ENCODE measurements at places on chromosomes 13 and 19. TPM values are rescaled to one million over a fixed set of nuclear protein-coding genes. Genes with fewer than 3 reads are reported as not detected.

DNA sequence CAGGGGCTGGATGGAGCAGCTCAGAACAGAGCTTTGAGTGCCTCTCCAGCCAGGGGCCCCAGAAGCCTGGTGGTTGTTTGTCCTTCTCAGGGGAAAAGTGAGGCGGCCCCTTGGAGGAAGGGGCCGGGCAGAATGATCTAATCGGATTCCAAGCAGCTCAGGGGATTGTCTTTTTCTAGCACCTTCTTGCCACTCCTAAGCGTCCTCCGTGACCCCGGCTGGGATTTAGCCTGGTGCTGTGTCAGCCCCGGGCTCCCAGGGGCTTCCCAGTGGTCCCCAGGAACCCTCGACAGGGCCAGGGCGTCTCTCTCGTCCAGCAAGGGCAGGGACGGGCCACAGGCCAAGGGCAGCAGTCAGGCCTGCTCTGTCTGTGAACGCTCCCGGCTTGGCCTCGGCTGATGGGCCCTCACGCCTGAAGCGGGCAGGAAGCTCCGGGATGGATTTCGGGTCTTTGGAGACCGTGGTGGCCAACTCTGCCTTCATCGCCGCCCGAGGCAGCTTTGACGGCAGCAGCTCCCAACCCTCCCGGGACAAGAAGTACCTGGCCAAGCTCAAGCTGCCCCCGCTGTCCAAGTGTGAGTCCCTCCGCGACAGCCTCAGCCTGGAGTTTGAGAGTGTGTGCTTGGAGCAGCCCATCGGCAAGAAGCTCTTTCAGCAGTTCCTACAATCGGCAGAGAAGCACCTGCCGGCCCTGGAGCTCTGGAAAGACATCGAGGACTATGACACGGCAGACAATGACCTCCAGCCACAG lies at the start of gene GRK1:
TSS of gene GRK1 (plus strand) at position 269 of the 751 bp plus-strand sequence. CDS start at position 437, 168 bp downstream.
- no peaks in the 10 kb centered on the region for H3K27me3 ChIP-seq
- peak; percentile 43 for DNase-seq
- H3K36me3 ChIP-seq = no peaks in the 10 kb centered on the region
- H3K4me1 ChIP-seq = no peaks in the 10 kb centered on the region
- H3K4me3 ChIP-seq = no peak within 1 kb of the TSS

- H3K4me3 ChIP-seq = no peak overlapping the region
- no peaks in the 10 kb centered on the region for H3K27me3 ChIP-seq
- DNase-seq = no peak
- H3K27ac ChIP-seq = no peak overlapping the region
- no peaks in the 10 kb centered on the region for H3K36me3 ChIP-seq
- no peaks in the 10 kb centered on the region for H3K4me1 ChIP-seq
These were observed 135.8 kb upstream of the KLF12 start for GRCh38 chr13:74270018-74270417.

GRCh38 chr19:5572556-5573286 lies 5.0 kb upstream of the TINCR start:
- no peaks in the 10 kb centered on the region for H3K36me3 ChIP-seq
- no peaks in the 10 kb centered on the region for H3K27me3 ChIP-seq
- no peak for DNase-seq
- H3K4me1 ChIP-seq = no peaks in the 10 kb centered on the region
- no peak overlapping the region for H3K27ac ChIP-seq

The FXYD1 gene
- total RNA-seq = not detected

GRCh38 chr19:4639531-4640246 lies 373 bp downstream of the TNFAIP8L1 start:
- H3K36me3 ChIP-seq = no peaks in the 10 kb centered on the region
- H3K27ac ChIP-seq = peak overlapping the region; percentile 51
- H3K27me3 ChIP-seq = no peaks in the 10 kb centered on the region
- peak; percentile 61 for DNase-seq
- H3K4me1 ChIP-seq = peaks cover 14% of the 10 kb centered on the region
- H3K4me3 ChIP-seq = peak overlapping the region; percentile 83

DNA sequence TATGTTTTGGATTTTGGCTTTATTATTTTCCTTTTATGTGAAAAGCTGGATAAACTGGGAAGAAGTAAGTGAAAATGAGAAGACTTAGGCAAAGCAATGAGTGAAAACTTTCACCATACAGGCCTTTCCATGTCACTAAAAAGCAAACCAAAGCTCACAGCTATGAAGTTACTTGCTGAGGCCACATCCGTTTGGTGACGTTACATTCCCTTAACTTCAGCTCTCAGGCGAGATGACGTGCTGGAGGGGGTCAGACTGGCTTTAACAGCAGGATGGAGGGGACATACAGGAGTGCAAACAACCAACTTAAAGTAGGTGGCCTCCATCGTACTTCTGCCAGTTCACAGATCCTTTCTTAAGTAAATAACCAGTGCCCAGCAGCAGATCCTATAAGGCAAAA lies 522.3 kb downstream of the MYO16 start:
- H3K27ac ChIP-seq = no peak overlapping the region
- no peaks in the 10 kb centered on the region for H3K36me3 ChIP-seq
- H3K27me3 ChIP-seq = no peaks in the 10 kb centered on the region
- no peak for DNase-seq
- no peak overlapping the region for H3K4me3 ChIP-seq

GRCh38 chr13:85508683-85509329 lies 290.4 kb downstream of the SLITRK6 start:
- H3K4me1 ChIP-seq = no peaks in the 10 kb centered on the region
- H3K4me3 ChIP-seq = no peak overlapping the region
- no peak for DNase-seq
- H3K27me3 ChIP-seq = no peaks in the 10 kb centered on the region
- no peak overlapping the region for H3K27ac ChIP-seq
- H3K36me3 ChIP-seq = no peaks in the 10 kb centered on the region

The ZNF606 gene
- 18.4 TPM for total RNA-seq

- H3K4me3 ChIP-seq = no peak overlapping the region
- H3K27ac ChIP-seq = no peak overlapping the region
- no peaks in the 10 kb centered on the region for H3K27me3 ChIP-seq
- H3K36me3 ChIP-seq = no peaks in the 10 kb centered on the region
- no peak for DNase-seq
These were observed 159.6 kb upstream of the ZNF536 start for GRCh38 chr19:30212574-30212973.

GRCh38 chr13:113064000-113064533 lies 41.5 kb upstream of the F7 start:
- no peaks in the 10 kb centered on the region for H3K4me1 ChIP-seq
- H3K27ac ChIP-seq = no peak overlapping the region
- H3K27me3 ChIP-seq = no peaks in the 10 kb centered on the region

GRCh38 chr13:90622541-90622940 lies 724.9 kb upstream of the MIR17HG start:
- H3K27me3 ChIP-seq = no peaks in the 10 kb centered on the region
- H3K36me3 ChIP-seq = no peaks in the 10 kb centered on the region
- no peak overlapping the region for H3K27ac ChIP-seq
- DNase-seq = no peak
- no peak overlapping the region for H3K4me3 ChIP-seq

The PTH2 gene
- total RNA-seq = not detected

The ZMYM5 gene
- total RNA-seq = 18.2 TPM

DNA sequence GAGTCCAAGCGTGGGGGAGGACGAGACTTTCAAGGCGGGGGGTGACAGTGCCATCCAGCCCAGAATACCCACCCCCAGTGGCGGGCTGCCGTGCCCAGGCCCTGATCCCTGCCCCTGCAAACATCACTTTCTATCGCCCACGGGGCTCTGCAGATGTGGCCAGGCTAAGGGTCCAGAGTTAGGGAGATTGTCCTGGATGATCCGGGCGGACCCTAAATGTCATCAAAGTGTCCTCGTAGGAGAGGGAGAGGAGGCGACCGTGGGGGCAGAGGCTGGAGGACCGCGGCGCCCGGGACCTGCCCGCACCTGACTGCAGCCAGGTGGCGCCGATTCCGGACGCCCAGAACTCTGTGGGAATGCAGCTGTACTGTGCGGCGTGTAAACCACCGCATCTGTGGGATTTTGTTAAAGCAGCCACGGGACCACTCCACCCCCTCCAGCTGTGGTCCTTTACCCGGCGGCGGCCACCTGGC lies 32.4 kb downstream of the GJA3 start:
- no peak overlapping the region for H3K27ac ChIP-seq
- H3K4me1 ChIP-seq = peaks cover 18% of the 10 kb centered on the region
- DNase-seq = peak; percentile 53
- H3K27me3 ChIP-seq = no peaks in the 10 kb centered on the region
- H3K4me3 ChIP-seq = peak overlapping the region; percentile 49

The ZNF324 gene
- total RNA-seq = 18.9 TPM

DNA sequence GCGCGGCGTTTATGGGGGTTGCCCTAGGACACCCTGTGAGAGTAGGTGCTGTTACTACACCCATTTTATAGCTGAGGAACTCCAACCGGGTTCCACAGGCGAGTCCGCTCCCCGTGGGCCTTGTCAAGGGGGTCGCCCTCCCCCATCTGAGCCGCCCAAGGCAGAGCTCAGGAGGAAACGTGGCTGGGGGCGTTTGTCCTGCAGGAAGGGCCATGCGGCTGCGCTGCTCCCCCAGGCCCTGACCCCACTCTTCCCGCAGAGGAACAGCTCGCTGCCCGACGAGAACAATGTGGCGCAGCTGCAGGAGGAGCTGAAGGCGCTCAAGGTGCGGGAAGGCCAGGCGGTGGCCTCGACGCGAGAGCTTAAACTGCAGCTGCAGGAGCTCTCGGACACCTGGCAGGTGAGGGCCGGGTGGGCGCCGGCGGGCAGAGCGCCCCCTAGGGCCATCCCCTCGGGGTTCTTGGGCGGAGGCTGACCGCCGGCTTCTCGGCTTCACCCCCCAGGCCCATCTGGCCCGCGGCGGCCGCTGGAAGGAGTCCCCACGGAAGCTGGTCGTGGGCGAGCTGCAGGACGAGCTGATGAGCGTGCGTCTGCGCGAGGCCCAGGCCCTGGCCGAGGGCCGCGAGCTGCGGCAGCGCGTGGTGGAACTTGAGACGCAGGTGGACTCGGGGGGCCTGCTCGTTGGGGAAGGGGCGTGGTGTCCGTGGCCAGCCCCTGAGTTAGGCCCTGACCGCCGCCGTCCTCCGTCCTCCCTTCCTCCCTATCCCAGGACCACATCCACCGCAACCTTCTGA lies 12.4 kb downstream of the PRR36 start:
- DNase-seq = no peak
- H3K4me1 ChIP-seq = peaks cover 9% of the 10 kb centered on the region
- H3K27me3 ChIP-seq = no peaks in the 10 kb centered on the region

The RNF113B gene
- not detected for total RNA-seq

DNA sequence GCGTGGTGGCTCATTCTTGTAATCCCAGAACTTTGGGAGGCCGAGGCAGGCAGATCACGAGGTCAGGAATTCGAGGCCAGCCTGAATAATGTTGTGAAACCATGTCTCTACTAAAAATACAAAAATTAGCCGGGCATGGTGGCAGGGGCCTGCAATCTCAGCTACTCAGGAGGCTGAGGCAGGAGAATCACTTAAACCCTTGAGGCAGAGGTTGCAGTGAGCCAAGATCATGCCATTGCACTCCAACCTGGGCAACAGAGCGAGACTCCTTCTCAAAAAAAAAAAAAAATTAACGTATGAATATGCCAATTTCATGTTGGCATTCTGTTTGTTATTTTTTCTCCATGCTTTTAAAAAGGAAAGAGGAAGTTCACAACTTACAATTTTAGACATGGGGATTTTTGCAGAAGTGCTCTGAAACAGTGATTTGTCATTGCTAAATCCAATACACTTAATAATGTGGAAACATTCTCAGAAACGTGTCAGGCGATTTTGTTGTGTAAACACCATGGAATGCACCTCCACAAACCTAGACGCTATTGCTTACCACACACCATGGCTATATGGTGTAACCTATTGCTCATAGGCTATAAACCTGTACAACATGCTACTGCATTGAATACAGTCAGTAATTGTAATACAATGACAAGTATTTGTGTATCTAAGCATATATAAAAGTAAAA lies 115.9 kb upstream of the PCDH20 start:
- H3K4me3 ChIP-seq = no peak overlapping the region
- H3K4me1 ChIP-seq = no peaks in the 10 kb centered on the region
- no peaks in the 10 kb centered on the region for H3K36me3 ChIP-seq
- H3K27me3 ChIP-seq = no peaks in the 10 kb centered on the region
- no peak for DNase-seq

The TGFBR3L gene
- total RNA-seq = not detected

DNA sequence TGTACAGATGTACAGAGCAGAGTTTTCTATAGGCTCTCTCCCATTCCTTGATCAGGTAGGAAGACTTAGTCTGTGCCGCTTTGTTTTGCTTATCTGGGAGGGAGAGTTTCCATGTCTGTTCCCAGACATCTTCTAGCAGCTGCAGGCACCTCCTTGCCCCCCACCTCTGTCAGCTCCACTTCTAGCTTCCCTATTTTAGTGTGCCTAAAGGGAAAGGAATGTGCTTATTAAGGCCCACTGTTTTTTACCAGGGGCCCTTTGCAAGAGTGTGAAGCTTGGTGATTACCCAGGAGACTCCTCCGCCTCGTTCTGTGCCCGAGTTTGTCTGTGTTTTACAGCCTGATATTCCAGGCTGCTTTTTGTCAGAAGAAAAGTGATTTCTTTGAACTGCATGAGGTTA lies 1984.4 kb downstream of the OLFM4 start:
- no peaks in the 10 kb centered on the region for H3K27me3 ChIP-seq
- H3K4me3 ChIP-seq = no peak overlapping the region
- DNase-seq = no peak

The EFNB2 gene
- total RNA-seq = 21.9 TPM

The WDR18 gene
- 58.8 TPM for total RNA-seq

The PIP5K1C gene
- 26.0 TPM for total RNA-seq

The TJP3 gene
- 306 TPM for total RNA-seq

The LIM2 gene
- total RNA-seq = not detected

DNA sequence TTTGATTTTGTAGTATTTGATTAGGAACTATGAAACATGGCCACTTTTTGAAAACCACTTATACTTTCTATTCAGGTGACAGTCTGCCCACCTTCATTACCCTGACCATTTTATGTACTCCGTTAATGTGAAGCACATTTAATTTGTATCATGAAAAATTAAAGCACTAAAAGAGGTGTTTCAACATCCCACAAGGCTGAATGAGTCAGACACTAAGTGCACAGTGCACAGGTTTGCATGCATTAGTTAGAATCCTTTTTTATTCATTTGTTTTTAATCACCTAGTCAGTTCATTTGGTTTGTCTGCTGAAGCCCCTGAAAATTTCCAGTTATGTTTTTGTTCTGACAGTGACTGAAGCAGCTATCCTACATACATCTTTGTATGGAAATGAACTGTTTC lies 271.0 kb downstream of the SLITRK5 start:
- no peak overlapping the region for H3K4me3 ChIP-seq
- no peak overlapping the region for H3K27ac ChIP-seq
- no peaks in the 10 kb centered on the region for H3K27me3 ChIP-seq
- no peaks in the 10 kb centered on the region for H3K4me1 ChIP-seq

The LILRA5 gene
- not detected for total RNA-seq

Measured in Peyer's patch (tissue), 4 donors.